ENCODE measurements at places on chromosomes 5 and 9. TPM values are rescaled to one million over a fixed set of nuclear protein-coding genes. Genes with fewer than 3 reads are reported as not detected.

Gene CATSPER3
- 0.35 TPM for polyA plus RNA-seq

Gene SLC34A3
- polyA plus RNA-seq, result not detected

DNA sequence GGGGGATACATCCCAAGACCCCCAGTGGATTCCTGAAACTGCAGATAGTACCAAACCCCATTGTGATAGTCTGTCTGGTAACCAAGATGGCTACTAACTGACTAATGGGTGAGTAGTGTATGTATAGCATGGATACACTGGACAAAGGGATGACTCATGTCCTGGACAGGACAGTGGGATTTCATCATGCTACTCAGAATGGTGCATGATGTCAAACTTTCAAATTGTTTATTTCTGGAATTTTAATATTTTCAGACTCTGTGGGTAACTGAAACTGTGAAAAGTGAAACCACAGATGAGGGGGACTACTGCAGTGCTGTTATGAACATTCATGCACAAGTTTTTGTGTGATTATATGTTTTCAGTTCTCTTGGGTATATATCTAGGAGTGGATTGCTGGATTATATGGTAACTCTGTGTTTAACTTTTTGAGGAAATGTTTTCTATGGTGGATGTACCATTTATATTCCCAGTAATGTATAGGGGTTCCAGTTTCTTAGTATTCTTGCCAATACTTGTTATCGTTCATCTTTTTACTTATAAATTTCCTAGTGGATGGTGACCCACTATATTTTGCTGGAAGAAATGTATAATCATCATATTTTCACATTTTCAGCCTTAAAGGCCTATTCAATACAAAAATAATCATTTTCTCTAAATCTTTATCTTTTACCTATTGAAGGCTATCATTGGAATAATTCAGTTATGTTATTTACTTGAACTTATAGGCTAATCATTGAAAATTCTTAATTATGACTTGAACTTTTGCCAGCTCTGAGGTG, 140.9 kb downstream of the NR3C1 start:
- DNase-seq, result no peak

Gene PLPP7
- 0.18 TPM for polyA plus RNA-seq

- no peak for DNase-seq
Observed at GRCh38 chr9:109455861-109456260, 42.2 kb downstream of the PTPN3 start.

Gene NUTM2G
- polyA plus RNA-seq, result not detected

All from liver (tissue), 10 donors.